ENCODE measurements at places on chromosomes 11 and 22.
A peak's percentile ranks its signal among the peaks of the same experiment; 100 is the strongest.

GRCh38 chr11:95254131-95254704, 23.2 kb upstream of the SESN3 start:
- ATAC-seq, result peak; percentile 100

DNA sequence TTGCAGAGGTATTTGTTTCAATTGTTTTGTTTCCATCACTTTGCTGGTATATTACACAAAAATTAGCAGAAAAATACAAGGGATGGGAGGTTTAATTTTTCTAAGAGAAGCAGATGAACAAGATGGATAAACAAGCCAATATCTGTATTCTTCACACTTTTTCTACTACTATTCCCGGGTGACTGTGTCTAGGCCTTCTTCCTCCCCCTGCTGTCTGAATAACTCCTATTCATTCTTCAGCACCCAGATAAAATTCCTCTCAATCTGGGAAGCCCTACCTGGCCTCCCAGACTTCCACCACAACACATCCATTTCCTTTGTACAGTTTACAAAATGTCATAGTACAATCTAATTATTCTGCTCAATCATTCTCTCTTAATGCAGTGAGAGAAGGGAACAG, 666.6 kb upstream of the TENM4 start:
- no peak for ATAC-seq

GRCh38 chr22:24706732-24707469, 67.6 kb downstream of the PIWIL3 start:
- ATAC-seq, result no peak

GRCh38 chr11:118417801-118418200, 16.4 kb downstream of the ATP5MG start:
- no peak for ATAC-seq

DNA sequence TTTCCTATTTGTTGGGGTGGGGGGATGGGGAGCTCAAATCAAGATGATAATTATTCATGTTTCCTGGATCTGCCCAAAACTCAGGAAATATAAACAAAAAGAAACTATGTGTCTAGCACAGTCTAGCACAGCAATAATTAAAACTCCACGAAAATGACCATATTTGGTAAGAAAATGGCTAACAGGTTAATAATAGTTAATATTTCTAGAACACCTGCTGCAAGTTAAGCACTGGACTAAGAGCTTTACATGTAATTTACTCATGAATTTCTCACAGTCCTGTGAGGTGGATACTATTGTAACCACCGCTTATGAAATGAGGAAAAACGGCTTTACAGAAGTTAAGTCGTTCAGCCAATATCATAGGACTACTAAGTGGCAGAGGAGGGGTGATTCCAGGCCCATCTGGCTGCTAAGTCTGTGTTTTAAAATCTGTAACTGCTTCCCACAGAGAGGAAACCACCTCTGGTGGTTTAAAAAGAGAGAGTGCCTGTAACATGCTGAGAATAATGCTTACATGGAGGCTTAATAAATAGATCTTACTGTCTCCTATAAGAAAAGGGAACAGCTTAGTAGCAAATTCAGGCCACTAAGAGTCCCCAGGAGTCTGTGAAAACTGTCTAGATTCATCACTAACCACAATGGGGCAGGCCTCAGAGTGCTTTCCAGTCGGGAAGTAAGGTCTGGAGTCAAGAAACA, 11.0 kb upstream of the AMOTL1 start:
- no peak for ATAC-seq

DNA sequence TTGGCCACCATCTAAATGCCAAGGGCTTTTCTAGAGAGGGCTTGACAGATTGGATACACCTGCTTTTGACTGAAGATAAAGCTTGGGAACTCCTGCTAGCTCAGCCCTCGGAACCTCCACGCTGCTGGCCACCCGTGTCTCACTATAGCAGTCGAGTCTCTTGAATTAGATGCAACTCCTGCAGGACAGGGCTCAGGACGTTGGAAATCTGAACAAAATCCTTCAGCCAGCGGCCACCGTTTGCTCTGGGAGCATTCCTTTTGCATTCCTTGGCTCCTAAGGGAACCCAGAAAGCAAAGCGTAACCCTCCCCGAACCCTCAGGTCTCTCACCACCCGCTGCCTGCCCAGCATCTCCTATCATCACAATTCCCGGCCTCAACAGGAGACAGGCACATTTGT, 77.8 kb downstream of the GRIK4 start:
- no peak for ATAC-seq

- ATAC-seq, result no peak
Measured at GRCh38 chr22:19401483-19401882, 30.1 kb downstream of the HIRA start.

DNA sequence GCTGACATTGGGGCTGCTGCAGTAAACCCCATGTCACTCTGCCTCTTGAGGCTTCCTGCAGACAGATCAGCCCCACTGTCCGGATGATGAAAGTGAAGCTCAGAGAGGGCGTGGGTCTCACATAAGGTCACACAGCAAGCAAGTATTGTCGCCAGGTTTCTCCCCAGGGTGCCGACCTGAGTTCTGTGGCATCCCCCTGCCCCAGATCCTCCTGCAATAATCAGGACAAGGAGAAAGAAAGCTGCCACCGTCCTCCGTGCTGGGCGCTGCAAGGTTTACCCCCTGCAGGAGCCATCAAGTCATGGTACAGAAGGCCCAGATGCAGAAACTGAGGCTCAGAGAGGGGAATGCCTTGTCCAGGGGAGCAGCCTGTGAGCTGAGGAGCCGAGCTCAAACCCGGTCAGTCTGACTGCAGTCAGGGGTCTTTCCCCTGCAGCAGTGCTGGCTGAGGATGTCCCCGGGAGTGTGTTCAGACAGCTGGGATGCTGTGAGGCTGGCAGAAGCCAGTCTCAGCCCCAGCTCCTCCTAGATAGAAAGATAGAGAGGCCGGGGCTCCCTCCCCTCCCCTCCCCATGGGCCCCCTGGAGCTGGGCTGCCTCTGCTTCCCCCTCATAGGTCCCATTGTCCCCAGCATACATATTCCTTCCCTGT, 13.2 kb downstream of the EMID1 start:
- ATAC-seq, result no peak

DNA sequence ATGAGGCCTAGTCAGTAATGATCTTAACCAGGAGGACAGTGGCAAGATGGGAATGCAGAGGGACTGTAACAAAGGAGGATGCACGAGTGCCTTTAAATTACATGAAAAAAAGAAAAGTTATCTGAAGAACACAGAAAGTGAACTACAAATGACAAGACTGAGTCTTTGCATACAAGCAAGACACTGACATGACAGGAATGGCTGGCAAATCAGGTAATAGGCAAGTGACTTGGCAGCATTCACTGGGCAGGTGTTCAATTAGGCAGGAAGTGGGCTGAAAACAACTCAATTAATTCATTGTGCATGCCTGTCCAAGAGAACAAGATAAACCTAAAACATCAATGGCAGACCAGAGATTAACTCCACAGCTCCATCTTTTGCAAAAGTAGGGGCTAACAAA, 24.0 kb downstream of the SMCO4 start:
- ATAC-seq, result no peak

DNA sequence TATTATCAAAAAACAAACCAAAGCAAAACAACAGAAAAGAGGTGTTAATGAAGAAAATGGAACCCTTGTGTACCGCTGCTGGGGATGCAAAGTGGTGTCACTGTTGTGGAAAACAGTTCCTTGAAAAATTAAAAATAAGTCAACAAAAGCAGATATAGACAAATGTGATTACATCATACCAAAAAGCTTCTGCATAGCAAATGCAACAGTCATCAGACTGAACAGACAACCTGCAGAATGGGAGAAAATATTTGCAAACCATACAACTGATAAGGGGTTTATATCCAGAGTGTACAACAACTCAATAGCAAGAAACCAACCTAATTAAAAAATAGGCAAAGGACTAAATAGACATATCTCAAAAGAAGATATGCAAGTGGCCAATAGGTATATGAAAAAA, 22.9 kb upstream of the CARS1 start:
- no peak for ATAC-seq

- ATAC-seq, result no peak
Measured at GRCh38 chr11:36696550-36696949, 98.5 kb upstream of the RAG2 start.

DNA sequence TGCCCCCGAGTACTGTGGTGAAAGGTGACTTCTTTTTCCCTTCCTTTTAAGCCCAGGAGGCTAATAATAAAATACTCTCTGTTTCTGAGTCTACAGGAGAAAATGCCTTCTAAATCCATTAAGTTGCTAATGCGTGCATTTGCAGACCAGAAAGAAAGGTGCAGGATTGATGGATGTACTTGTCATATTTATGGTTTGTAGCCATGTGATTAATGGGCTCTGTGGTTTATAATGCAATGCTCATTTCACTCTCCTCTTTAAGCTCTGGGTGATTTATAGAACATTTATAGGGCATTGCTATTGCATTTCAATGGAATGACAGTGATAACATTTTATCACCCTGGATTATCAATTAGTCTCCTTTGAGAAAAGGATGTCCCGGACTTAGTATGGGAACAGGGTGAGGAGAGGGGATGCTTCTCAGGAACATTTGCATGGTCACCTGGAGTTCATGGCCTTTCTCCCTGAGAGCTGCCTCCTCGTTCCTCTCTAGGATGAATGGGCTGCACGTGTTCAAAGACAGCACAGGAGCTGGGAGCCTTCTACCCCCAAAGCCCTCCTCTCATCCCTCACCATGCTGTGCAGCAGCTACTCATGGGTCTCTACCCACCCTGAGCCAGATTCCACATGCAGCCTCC, 82.8 kb upstream of the HMGXB4 start:
- ATAC-seq, result no peak

GRCh38 chr11:10911907-10912306, 54.1 kb upstream of the ZBED5 start:
- no peak for ATAC-seq

GRCh38 chr11:102716527-102716926, 8.2 kb downstream of the MMP8 start:
- no peak for ATAC-seq

DNA sequence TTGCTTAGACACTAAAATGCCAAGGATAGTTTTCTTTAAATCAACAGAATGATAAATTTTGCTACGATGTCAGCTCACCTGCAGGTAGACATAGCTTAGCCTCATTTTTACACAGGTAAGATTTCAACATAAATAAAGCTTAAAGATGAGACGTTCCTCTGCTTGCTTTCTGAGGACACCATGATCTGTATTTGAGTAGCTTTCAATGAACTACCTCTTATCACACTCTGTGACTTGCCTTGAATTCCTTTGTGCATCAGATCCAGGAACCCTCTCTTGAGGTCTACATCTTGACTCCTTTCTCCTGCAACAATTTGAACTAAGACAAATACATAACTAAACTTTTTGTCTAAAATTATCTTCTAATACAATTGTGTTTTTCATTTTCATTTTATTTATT, 26.1 kb upstream of the OR8I2 start:
- ATAC-seq, result no peak
